Thoracic aorta (tissue), 2 donors: ENCODE measurements at places on chromosomes 3 and 15. TPM values are rescaled to one million over a fixed set of nuclear protein-coding genes. Genes with fewer than 3 reads are reported as not detected.

GOLGA6A gene
- 0.14 TPM for total RNA-seq

FETUB gene
- total RNA-seq, result not detected

SLC51A gene
- not detected for total RNA-seq

SNURF gene
- total RNA-seq, result 17.7 TPM

MUC4 gene
- total RNA-seq, result not detected

GRCh38 chr3:187743195-187744141, 1.8 kb downstream of the BCL6 start:
- peak; percentile 46 for DNase-seq

DNA sequence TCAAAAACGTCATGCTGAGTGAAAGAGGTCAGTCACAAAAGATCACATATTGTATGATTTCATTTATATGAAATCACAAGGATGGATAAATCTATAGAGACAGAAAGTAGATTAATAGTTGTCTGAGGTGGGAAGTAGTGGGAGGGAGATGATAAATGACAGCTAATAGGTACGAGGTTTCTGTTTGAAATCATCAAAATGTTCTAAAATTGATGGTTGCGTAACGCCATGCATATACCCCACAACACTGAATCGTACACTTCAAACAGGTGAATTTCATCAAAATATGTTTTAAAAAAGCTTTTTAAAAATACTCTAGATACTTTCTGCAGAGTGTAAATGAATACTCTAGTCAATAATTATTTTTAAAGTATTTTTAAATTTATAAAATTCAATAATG, 303.0 kb upstream of the STAC start:
- DNase-seq, result no peak

- no peak for DNase-seq
These were observed 2.1 kb downstream of the TLE3 start for GRCh38 chr15:70095408-70096214.

DNA sequence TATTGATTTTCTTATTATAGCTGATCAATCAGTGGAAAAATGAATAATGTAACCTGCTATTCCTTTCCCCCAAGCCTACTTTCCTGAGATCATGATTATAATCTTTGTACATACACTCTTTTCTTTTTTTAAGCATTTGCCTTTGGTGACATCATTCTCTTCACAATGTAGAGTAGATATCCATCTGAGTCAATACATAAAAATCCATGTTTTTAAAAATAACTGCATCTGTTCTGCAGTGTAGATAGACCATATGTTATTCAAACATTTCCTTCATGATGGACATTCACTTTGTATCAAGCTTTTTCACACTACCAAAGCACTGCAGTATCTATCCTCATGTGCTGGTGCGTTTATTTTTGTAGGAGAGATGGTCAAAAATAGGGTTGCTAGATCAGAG, 211.1 kb downstream of the PTPRG start:
- no peak for DNase-seq

DNA sequence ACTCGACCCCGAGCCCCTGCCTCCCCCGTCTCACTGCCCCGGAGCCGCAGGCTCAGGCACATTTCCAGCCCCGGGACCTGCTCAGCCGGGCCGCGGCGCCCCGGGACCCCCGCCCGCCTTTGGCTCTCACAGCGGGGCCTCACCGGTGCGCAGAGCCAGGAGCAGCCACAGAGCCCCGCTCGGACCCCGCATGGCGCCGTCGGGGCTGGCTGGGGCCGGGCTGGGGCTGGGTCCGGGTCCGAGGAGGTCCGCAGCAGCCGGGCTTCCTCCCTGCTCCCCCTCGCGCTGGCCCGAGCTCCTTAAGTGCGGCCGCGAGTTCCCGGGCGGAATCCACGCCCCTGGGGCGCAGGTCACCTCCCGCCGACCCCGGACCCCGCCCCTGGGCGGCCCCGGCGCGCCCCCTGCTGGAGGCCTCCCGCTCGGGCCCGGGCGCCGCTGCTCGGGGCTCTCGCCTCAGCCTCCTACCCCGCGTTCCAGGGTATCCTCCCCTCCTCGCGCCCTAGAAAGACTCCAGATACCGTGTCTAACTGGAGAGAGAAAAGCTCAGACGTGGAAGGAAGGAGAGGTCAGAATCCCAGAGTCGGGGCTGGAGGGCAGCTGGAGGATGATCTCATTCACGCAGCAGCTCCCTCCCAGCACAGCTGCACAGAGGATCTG, at the start of gene MELTF:
MELTF (minus strand) TSS at position 307 of the 657 bp plus-strand sequence; CDS start at position 192, 115 bp downstream.
- no peak for DNase-seq

DNA sequence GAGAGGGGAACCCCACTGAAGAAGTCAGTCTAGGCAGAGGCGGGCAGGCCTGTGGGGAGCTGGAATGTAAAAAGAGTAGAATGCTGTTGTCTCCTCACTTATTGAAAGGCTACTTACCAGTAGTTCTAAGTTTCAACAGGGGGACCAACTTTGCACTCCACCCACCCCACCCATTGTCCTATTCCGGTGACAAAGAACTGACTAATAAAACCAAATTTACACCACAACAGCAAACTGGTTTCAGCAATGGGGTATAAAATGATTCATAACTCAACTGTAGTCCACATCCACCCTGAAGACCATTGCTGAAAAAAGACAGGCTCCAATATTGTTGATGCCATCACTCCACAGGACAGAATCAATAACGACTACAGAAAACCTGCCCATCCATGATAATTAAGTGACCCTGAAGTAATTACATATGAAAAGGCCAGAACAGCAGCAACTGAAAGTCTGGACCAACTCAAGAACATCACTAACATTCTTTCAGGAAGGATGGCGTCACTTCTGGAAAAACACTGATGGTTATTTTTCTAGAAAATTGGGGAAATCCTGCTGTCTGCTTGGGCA, 80.2 kb downstream of the ABI3BP start:
- no peak for DNase-seq

- no peak for DNase-seq
These were observed 331.7 kb downstream of the MAGI1 start for GRCh38 chr3:65706776-65707568.

GRCh38 chr15:39177561-39177960, 403.3 kb upstream of the THBS1 start:
- DNase-seq, result no peak

DNA sequence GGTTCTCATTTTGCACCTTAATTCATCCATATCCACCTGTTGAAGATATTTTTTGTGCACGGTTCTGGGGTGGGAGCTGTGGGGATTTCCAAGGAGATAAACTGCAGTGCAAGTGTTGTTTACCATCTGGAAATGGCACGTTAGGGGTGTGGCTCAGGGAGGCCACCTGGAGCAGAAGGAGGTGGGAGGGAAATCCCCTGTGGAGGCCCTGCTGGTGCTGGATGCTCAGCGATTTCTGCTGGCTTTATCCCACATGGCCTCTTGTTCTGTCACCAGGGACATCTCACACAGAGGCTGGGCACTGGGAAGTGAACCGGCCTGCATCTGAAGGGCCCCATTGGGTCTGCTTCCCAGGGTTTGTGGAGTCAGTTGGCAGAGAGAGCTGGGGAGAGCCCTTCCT, 24.3 kb downstream of the TRPM1 start:
- no peak for DNase-seq
